ENCODE measurements at places on chromosomes 3 and 15.

- no peak for DNase-seq
Measured at GRCh38 chr15:47598996-47599395, 118.3 kb upstream of the SEMA6D start.

DNA sequence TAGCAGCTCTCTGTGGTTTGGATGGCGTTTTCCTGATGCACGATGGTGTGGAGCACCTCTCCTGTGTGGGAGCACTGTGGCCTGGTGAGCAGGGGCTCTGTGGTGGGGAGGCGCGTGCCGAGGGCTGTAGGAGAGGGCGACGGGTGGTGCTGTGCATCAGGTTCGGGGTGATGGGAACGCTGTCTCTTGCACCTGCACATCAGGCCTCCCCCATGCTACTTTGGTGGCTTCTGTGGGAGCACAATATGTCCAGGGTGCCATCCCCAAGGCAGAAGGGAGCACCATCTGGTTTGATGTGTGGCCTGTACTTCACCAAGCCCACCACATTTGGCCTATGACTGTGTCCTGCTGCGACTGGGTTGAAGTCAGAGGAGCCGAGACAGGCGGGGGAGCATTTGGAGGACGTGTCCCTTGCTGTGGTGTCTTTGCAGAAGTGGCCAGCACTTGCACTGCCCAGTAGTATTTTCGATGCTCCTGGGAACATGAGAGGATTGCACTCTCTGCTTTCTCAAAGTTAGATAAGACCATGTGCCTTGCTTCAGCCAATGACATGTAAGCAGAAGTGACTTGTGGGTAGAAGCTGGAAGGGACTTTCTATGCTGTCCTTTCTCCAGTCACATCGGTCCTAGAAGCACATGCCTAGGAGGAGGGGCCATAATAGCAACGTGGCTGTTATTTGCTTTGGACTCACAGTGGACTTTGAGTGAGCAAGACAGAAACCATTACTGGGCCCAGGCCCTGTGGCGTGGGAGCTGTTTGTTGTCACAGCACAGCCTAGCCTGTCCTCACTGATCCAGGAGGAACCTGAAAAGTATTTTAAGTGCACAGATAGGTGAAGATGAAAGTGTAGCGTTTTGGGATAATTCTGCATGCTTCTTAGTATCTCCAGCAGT is 72.1 kb downstream of the APBA2 start:
- DNase-seq: no peak

DNA sequence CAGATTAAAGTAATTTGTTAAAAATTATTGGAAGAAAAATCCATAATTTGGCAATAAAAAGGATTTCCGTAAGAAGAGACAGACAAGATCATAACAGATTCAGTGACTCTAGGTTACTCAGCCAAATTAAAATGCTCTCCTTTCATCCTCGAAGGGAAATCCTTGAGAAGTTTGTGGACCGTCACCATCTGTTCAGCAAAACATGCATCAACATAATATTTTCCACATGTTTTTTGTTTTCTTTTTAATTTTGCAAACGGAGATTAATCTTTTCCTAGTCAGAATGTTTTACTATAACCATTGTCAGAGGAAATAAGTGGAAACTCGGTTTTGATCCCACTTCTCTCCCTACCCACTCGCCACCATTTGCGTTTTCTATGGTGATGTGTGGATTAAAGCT is 128.3 kb downstream of the TMCO5A start:
- DNase-seq: no peak

DNA sequence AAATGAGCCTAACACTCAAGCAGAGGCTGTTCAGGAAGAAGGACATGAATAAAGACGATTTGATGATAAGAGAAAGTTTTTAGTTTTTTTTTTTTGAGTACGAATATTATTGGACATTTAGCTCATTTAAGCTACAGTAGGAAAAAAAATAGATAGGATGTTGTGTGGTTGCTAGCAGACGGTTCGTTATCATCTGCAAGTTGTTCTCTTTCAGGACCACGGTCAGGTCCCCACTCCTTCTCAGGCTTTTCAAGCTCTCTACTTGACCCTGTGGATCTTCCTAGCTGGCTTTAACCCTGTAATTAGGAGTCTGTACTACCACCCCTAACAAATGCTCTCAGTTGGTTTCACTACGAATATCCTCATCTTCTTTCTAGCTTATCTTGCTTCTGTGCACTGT is 1.1 kb downstream of the KCNH8 start:
- no peak for DNase-seq

GRCh38 chr3:48472673-48472922 is 26.1 kb downstream of the ATRIP start:
- no peak for DNase-seq

DNA sequence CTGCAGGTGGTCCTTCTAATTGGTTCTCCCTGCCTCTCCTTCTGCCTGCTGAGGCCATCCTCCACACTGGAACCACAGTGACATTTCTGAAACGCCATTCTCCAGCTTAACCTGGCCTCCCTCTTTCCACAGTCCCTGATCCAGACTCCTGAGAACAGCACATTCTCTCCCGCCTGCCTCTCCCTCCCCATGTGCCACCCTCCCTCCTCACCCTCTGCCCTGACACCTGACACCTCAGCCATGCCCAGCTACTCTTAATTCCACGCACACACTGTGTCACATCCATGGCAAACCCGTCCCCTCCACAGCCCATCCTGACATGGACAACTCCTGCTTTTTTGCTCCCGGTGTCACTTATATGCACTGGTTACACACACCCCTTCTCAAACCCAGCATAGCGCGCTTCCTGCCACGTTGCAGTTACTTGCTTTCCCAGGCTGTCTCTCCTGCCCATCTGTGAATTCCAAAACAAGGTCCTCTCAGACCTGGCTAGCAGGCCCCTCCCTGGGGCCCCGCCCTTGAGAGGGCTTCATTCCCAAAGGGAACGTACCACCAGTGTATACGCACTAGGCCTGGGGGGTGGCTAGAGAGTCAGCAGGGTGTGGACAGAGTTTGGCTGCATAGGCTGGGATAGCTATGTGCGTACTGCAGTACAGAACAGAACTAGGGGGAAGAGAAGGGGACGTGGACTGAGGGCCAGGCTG is 92.7 kb upstream of the BLM start:
- DNase-seq: no peak

GRCh38 chr3:13772885-13773745 is 106.8 kb downstream of the WNT7A start:
- DNase-seq: no peak
